Activated CD4-positive, alpha-beta T cell treated with anti-CD3 and anti-CD28 coated beads, Interleukin-2, amount 10 ng/mL, durations not matched to agents 24 days and 14 days (primary cell): ENCODE measurements at places on chromosomes 1 and 21. TPM values are rescaled to one million over a fixed set of nuclear protein-coding genes. Genes with fewer than 3 reads are reported as not detected.

DNA sequence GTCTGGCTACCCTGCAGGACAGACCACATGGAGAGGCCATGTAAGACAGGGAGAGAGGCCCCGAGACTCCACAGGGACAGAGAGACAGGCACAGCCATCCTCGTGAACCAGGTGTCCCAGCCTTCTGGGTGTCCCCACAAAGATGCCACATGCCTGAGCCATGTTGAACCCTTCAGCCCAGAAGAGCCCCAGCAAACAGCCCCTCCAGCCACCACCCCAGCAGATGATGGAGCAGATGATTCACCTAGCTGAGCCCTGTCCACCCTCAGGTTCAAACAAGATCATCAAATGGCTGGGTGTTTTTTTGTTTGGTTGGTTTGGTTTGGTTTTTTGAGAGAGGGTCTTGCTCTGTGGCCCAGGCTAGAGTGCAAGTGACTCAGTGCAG, 78.7 kb downstream of the DHRS3 start:
- H3K27ac ChIP-seq: no peak overlapping the region
- H3K36me3 ChIP-seq: peaks cover 29% of the 10 kb centered on the region
- H3K27me3 ChIP-seq: peaks cover 5% of the 10 kb centered on the region
- no peak for DNase-seq

DNA sequence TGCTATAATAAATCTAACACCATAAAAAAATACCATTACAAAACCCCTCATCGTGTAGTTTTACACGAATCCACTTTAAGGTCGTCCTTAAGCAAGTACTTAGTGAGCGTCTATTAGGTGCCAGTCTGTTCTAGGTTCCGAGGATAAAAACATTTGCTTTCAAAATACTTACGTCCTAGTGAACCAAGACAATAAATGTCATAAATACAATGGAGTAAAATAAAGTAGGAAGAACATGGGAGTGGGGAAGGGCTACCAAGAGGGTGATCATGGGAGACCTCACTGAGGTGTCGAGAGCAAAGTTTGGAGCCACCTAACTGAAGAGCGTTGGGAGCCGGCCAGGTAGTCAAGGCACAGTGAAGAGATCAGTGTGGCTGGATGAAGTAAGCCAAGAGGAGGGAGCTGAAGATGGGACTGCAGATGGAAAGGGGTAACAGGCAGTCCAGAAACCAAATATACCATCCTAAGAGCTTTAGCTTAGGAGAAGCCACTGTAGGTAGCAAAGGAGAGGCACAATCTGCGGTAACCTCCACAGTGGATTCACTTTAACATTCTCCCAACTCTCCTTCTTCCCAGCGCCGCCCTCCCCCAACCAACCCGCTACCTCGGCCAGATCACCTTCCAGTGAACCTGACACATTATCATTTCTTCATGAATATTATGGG, 684 bp downstream of the LTN1 start:
- H3K27ac ChIP-seq: peak overlapping the region; percentile 98
- H3K4me3 ChIP-seq: peak overlapping the region; percentile 94
- H3K27me3 ChIP-seq: peaks cover 2% of the 10 kb centered on the region
- DNase-seq: no peak

- no peak overlapping the region for H3K27ac ChIP-seq
- DNase-seq: no peak
- no peaks in the 10 kb centered on the region for H3K4me1 ChIP-seq
- no peaks in the 10 kb centered on the region for H3K27me3 ChIP-seq
- H3K4me3 ChIP-seq: no peak overlapping the region
- H3K36me3 ChIP-seq: no peaks in the 10 kb centered on the region
Measured at GRCh38 chr1:106022312-106022902, 1034.1 kb upstream of the PRMT6 start.

DNA sequence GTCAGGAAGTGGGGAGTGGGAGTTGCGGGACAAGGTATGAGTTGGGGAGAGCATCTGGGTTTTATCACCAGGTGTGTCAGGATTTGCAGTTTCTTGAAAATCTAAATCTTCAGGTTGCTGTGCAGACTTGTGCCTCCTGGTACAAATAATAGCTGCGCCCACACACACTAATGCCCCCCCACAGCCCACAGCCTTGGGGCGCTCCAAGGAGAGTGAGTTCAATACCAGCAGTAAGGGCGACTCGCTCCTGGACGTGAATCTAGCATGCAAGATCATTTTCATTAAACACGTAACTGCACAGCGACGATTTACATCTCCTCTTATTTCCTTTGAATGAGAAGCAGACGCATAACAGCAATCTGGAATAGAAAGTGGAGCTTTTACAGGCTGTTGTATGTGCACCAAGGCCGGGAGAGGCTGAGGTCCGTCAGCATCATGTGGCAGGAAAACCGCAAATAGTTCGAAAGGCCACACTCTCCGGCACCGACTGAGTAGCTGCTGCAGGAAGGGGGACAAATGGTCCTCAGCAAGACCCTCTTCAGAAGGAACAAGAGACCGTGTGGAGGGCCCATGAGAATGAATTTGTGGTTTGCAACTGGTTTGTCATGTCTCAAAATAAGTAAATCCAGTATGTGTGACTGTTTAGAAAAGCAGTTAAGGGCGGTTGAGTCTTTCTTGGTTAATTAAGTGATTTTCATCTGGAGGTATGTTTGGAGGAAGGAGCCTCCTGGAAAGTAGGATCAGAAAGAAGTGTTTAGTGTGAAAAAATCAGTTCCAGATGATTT, 439.5 kb downstream of the SMYD3 start:
- H3K4me1 ChIP-seq: peaks cover 12% of the 10 kb centered on the region
- H3K27me3 ChIP-seq: no peaks in the 10 kb centered on the region
- no peak for DNase-seq
- H3K27ac ChIP-seq: no peak overlapping the region

- H3K27ac ChIP-seq: no peak overlapping the region
- no peaks in the 10 kb centered on the region for H3K4me1 ChIP-seq
- H3K36me3 ChIP-seq: no peaks in the 10 kb centered on the region
Measured at GRCh38 chr1:112262316-112262715, 133.7 kb upstream of the CTTNBP2NL start.

GRCh38 chr1:230415405-230416132, 10.6 kb downstream of the PGBD5 start:
- no peak overlapping the region for H3K4me3 ChIP-seq
- no peak for DNase-seq
- H3K27me3 ChIP-seq: peaks cover 9% of the 10 kb centered on the region

- DNase-seq: no peak
- H3K36me3 ChIP-seq: peaks cover 6% of the 10 kb centered on the region
- H3K27me3 ChIP-seq: peaks cover 1% of the 10 kb centered on the region
Measured at GRCh38 chr1:156136970-156137483, 16.4 kb upstream of the SEMA4A start.

GRCh38 chr1:211901945-211902344, 71.4 kb upstream of the LPGAT1 start:
- no peaks in the 10 kb centered on the region for H3K4me1 ChIP-seq
- DNase-seq: no peak
- no peak overlapping the region for H3K4me3 ChIP-seq

DNA sequence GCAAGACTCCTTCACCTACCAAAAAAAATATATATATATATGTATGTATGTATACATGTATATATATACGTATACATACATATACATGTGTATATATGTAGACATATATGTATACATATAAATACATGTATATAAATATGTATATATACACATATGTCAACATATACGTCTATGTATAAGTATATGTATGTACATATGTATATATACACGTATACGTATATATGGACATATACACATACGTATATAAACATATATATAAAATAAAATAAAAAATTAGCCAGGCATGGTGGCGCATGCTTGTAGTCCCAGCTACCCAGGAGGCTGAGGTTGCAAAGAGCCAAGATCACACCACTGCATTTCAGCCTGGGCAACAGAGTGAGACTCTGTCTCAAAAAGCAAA, 31.6 kb downstream of the BRWD1 start:
- peaks cover 27% of the 10 kb centered on the region for H3K36me3 ChIP-seq
- no peak overlapping the region for H3K27ac ChIP-seq
- no peak overlapping the region for H3K4me3 ChIP-seq
- H3K4me1 ChIP-seq: no peaks in the 10 kb centered on the region

GRCh38 chr1:76122271-76122670, 47.7 kb downstream of the ST6GALNAC3 start:
- H3K4me3 ChIP-seq: no peak overlapping the region
- H3K27ac ChIP-seq: no peak overlapping the region
- no peaks in the 10 kb centered on the region for H3K36me3 ChIP-seq
- no peaks in the 10 kb centered on the region for H3K4me1 ChIP-seq
- H3K27me3 ChIP-seq: peaks cover 2% of the 10 kb centered on the region
- no peak for DNase-seq

- H3K36me3 ChIP-seq: peaks cover 4% of the 10 kb centered on the region
- peak within 1 kb of the TSS; percentile 85 for H3K4me3 ChIP-seq
- DNase-seq: peak; percentile 97
- H3K27ac ChIP-seq: peak within 1 kb of the TSS; percentile 79
Measured at GRCh38 chr1:202810615-202811295, at the start of gene PCAT6. Gene PCAT6, plus strand, starts transcription at chr1:202810954.

GRCh38 chr21:24994717-24995116, 612.6 kb downstream of the MRPL39 start:
- H3K27ac ChIP-seq: no peak overlapping the region
- DNase-seq: no peak
- no peaks in the 10 kb centered on the region for H3K4me1 ChIP-seq
- no peaks in the 10 kb centered on the region for H3K36me3 ChIP-seq
- H3K27me3 ChIP-seq: no peaks in the 10 kb centered on the region

GRCh38 chr1:65717815-65718454, 74.8 kb upstream of the PDE4B start:
- no peak overlapping the region for H3K27ac ChIP-seq
- no peak overlapping the region for H3K4me3 ChIP-seq
- DNase-seq: peak; percentile 62

DNA sequence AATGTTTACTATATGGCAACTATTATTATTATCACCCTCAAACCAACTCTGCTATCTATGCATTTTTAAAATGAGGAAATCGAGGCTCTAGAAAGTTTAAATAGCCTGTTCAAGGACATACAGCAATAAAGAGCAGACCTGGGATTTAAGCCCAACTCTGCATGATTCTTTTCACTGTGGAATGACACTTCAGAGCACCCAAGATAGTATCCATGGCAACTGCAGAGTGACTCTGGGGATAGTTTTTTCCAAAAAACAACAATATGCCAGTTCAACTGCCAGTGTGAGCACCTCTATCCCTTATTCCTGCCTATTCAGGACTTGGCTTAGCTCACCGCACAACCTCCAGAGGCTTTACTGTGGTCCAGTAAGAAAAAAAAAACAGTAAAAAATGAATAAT, 293.9 kb downstream of the BRINP2 start:
- no peaks in the 10 kb centered on the region for H3K36me3 ChIP-seq
- no peak overlapping the region for H3K4me3 ChIP-seq
- H3K4me1 ChIP-seq: no peaks in the 10 kb centered on the region

DNA sequence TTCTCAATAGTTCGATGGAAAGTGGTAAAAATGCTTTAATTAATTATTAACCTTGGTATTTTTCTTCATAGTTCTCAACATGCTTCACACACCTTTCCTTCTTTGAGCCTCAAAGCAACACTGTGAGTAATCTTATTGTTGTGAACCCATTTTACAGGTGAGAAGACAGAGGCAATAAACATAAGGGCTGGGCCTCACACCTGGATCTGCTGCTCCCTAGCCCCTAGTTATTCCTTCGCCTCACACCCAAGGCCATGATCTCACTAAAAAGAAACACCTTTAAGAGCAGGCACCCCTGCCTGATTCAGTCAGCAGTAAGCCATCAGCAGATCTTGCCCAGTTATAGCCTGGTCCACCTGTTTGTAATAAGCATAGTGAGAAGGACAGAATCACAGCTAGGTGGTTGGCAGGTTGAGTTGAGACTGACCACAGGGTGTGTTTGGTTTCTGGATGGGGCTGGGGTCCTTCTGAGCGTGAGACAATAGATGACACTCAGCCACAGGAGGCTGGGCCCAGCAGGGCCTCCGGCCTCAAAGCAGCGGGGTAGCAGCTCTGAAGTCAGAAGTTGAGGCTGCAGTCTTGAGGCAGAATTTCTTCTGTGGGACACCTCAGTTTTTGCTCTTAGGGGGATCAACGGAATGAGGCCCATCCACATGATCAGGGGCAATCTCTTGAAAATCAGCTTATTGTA, 203.9 kb downstream of the RHOU start:
- H3K27me3 ChIP-seq: peaks cover 7% of the 10 kb centered on the region
- H3K4me1 ChIP-seq: peaks cover 20% of the 10 kb centered on the region
- no peak overlapping the region for H3K27ac ChIP-seq
- H3K4me3 ChIP-seq: no peak overlapping the region
- DNase-seq: no peak

- no peaks in the 10 kb centered on the region for H3K27me3 ChIP-seq
- H3K4me3 ChIP-seq: no peak overlapping the region
- H3K36me3 ChIP-seq: peaks cover 14% of the 10 kb centered on the region
- peaks cover 30% of the 10 kb centered on the region for H3K4me1 ChIP-seq
Measured at GRCh38 chr21:34018910-34019309, 54.5 kb upstream of the MRPS6 start.

- no peak overlapping the region for H3K27ac ChIP-seq
- no peak for DNase-seq
- H3K4me3 ChIP-seq: no peak overlapping the region
Measured at GRCh38 chr1:240722788-240723187, 110.8 kb upstream of the GREM2 start.

DNA sequence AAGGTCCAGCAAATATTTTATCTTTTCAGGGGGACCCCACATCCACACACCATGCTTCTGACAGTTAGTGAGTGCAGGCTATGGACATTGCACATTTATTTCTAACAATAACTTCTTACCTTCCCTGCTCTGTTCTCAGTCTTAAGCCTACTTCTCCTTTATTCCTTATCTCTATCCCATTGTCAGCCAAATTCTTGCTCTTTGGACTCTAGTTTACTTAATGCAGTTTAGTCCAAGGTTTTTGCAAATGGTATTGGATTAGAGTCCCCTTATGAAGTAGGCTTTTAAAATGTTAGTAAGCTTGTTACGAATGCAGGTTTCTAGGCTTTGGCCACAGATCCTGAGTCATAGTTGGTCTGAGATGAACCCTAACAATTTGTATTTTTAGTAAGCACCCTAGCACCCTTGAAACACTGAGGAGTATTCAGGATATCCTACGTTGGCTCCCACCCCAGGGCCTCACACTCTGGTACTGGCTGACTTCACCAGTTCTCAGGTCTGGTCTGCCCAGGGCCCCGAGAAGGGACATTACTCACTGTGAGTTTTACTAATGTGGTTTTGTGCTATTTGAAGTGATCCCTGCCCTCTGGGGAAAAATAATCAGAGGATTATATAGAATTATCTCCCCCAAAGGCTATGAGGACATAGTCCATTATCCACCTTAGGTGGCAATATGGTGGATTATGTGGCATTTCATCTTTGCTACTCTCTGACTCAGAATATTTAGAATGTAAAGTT, 239.5 kb downstream of the TGFB2 start:
- no peaks in the 10 kb centered on the region for H3K27me3 ChIP-seq
- DNase-seq: no peak
- H3K36me3 ChIP-seq: no peaks in the 10 kb centered on the region
- H3K27ac ChIP-seq: no peak overlapping the region
- no peaks in the 10 kb centered on the region for H3K4me1 ChIP-seq

- H3K27me3 ChIP-seq: peaks cover 67% of the 10 kb centered on the region
- no peaks in the 10 kb centered on the region for H3K36me3 ChIP-seq
- no peak overlapping the region for H3K27ac ChIP-seq
- no peak overlapping the region for H3K4me3 ChIP-seq
- H3K4me1 ChIP-seq: peaks cover 6% of the 10 kb centered on the region
Measured at GRCh38 chr1:159949981-159950381, 4.1 kb downstream of the SLAMF9 start.

INSRR gene
- total RNA-seq: 0.68 and 0.71 TPM in 2 replicates

C1orf167 gene
- not detected in 2 replicates for total RNA-seq

KRTAP12-2 gene
- total RNA-seq: not detected in 2 replicates

SPRR2A gene
- not detected in 2 replicates for total RNA-seq

LCA5L gene
- total RNA-seq: not detected in 2 replicates

CACNA1S gene
- not detected in 2 replicates for total RNA-seq

DNASE2B gene
- not detected in 2 replicates for total RNA-seq

KCNK1 gene
- total RNA-seq: 1.9 and 2.3 TPM in 2 replicates

LCE4A gene
- not detected in 2 replicates for total RNA-seq

OR2L5 gene
- total RNA-seq: not detected in 2 replicates

CD1B gene
- not detected in 2 replicates for total RNA-seq

CNR2 gene
- total RNA-seq: 0.02 TPM in 1 of 2 replicates, not detected in the other

OR14K1 gene
- not detected in 2 replicates for total RNA-seq
